IMR-90 (cell line): ENCODE measurements at places on chromosomes 12 and 14. TPM values are rescaled to one million over a fixed set of nuclear protein-coding genes. Genes with fewer than 3 reads are reported as not detected.

GZMB gene
- not detected in 2 replicates for total RNA-seq

NR2C1 gene
- 12.7 and 17.2 TPM in 2 replicates for total RNA-seq

ANKS1B gene
- 0.18 and 0.56 TPM in 2 replicates for total RNA-seq

KLHL33 gene
- under 0.01 TPM in 2 replicates for total RNA-seq

TPPP2 gene
- total RNA-seq: not detected in 2 replicates

DBX2 gene
- not detected in 2 replicates for total RNA-seq

PTPRQ gene
- 1.4 and 2.8 TPM in 2 replicates for total RNA-seq

CTSG gene
- not detected in 2 replicates for total RNA-seq

RIMBP2 gene
- total RNA-seq: not detected in 2 replicates
